ENCODE measurements at places on chromosomes 12 and 14. TPM values are rescaled to one million over a fixed set of nuclear protein-coding genes. Genes with fewer than 3 reads are reported as not detected.

- no peak for DNase-seq
- no peak overlapping the region for H3K4me3 ChIP-seq
- no peaks in the 10 kb centered on the region for H3K4me1 ChIP-seq
- H3K27me3 ChIP-seq, result no peaks in the 10 kb centered on the region
Observed at GRCh38 chr14:45658226-45658916, 405.4 kb upstream of the MIS18BP1 start.

DNA sequence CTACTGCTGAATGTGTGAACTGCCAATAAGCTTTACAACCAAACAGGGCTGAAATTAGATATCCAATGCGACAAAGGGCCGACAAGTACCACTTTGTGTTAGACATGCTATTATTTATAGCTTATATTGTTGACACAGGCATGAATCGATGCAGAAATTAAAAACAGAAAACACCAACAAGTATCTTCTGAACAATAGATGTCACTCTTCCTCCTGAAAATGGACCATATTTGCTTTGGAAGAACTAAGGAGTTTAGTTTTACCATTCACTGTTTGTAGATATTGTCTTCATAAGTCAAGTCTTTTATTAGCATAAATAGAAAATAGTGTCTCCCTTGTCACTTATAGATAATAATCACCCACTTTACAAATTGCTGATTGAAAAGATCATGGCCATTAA lies 86.5 kb downstream of the LRIG3 start:
- H3K27ac ChIP-seq, result no peak overlapping the region
- H3K4me3 ChIP-seq, result no peak overlapping the region
- no peaks in the 10 kb centered on the region for H3K36me3 ChIP-seq
- no peak for DNase-seq
- H3K27me3 ChIP-seq, result no peaks in the 10 kb centered on the region

GRCh38 chr12:123958462-123958861 lies 14.2 kb downstream of the CCDC92 start:
- H3K27ac ChIP-seq, result no peak overlapping the region
- no peak for DNase-seq
- no peak overlapping the region for H3K4me3 ChIP-seq
- H3K36me3 ChIP-seq, result no peaks in the 10 kb centered on the region

DNA sequence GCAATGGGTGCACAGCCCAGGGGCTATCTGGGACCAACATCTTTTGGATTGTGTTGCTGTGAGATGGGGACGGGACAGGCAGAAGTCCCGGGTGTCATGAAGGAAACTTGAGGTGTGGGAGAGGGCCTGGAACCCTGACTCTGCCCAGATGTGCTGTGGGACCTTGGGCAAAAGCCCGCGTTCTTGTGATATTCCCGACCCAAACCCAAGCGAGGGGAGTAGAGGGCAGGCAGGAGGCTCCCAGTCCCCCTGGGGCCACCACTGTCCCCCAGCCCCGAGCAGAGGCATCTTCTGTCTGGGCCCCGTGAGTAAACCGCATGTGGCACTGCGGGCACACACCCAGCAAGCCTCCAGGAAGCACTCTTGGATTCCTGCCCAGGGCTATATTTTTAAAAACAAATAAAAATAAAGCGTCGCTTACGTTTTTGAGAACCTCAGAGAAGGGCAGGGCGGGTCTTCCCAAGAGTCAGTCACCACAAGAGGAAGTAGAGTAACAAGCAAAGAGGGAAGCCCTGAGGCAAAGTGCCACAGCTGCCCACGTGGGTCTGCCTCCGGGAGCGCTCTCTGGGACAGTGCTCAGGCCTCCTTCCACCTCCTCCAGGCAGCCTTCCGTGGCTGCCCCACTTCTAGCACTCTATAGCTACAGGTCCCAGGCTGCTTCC lies 39.5 kb downstream of the BEGAIN start:
- peak; percentile 79 for DNase-seq
- H3K36me3 ChIP-seq, result no peaks in the 10 kb centered on the region
- no peaks in the 10 kb centered on the region for H3K27me3 ChIP-seq
- peaks cover 28% of the 10 kb centered on the region for H3K4me1 ChIP-seq
- peak overlapping the region; percentile 73 for H3K27ac ChIP-seq

The KRT77 gene
- polyA plus RNA-seq, result 0.10 TPM

- no peaks in the 10 kb centered on the region for H3K36me3 ChIP-seq
- no peaks in the 10 kb centered on the region for H3K27me3 ChIP-seq
- no peak overlapping the region for H3K4me3 ChIP-seq
- H3K4me1 ChIP-seq, result peaks cover 23% of the 10 kb centered on the region
Observed at GRCh38 chr12:101826766-101827368, 3.9 kb downstream of the GNPTAB start.

The HOXC6 gene
- polyA plus RNA-seq, result not detected

The RILPL1 gene
- not detected for polyA plus RNA-seq

- H3K36me3 ChIP-seq, result no peaks in the 10 kb centered on the region
- H3K27ac ChIP-seq, result no peak overlapping the region
- no peak overlapping the region for H3K4me3 ChIP-seq
- H3K27me3 ChIP-seq, result no peaks in the 10 kb centered on the region
- H3K4me1 ChIP-seq, result no peaks in the 10 kb centered on the region
Observed at GRCh38 chr14:36582874-36583241, 444 bp upstream of the NKX2-8 start.

GRCh38 chr14:97777622-97778355 lies 980.6 kb downstream of the VRK1 start:
- H3K36me3 ChIP-seq, result no peaks in the 10 kb centered on the region
- H3K27ac ChIP-seq, result no peak overlapping the region
- H3K27me3 ChIP-seq, result no peaks in the 10 kb centered on the region
- H3K4me3 ChIP-seq, result no peak overlapping the region
- H3K4me1 ChIP-seq, result no peaks in the 10 kb centered on the region
- DNase-seq, result peak; percentile 33

The COX8C gene
- polyA plus RNA-seq, result not detected

The CCDC175 gene
- polyA plus RNA-seq, result not detected

DNA sequence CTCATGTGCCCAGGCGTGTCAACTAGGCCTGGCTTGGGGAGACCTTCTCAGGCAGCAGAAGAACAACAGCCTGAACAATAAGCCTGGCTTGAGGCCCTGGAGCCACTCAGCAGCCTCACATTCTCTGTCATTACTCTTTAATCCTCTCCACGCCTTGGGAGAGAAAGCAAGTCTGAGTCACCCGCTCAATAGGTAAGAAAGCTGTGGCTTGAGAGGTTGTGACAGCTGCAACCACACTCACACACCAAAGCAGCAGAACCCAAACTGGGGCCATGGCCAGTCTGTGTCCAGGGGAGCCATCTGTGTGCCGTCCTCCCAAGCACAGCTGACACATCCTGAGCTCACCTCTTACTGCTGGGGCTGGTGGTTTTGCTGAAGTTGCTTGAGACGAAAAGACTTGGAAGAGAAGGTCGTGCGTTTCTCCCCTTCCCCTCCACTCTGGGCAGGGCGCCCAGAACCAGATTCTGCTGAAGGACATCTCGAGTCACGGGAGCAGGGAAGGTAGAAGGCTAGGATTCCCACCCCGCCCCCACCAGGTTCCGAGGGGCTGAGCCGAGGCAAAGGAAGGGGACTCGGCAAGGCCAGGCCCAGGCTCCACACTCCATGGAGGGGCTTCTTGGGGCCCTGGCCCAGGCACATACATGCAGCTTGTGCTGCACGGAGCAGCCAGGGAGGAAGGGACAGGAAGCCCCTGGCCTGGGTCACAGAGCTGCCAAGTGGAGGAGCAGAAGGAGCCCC lies 5.5 kb downstream of the TMEM63C start:
- H3K27me3 ChIP-seq, result peaks cover under 1% of the 10 kb centered on the region
- DNase-seq, result no peak
- no peaks in the 10 kb centered on the region for H3K36me3 ChIP-seq
- no peak overlapping the region for H3K4me3 ChIP-seq
- H3K4me1 ChIP-seq, result peaks cover 8% of the 10 kb centered on the region

- H3K4me1 ChIP-seq, result no peaks in the 10 kb centered on the region
- DNase-seq, result peak; percentile 28
- H3K36me3 ChIP-seq, result no peaks in the 10 kb centered on the region
- H3K4me3 ChIP-seq, result peak overlapping the region; percentile 5
- H3K27me3 ChIP-seq, result no peaks in the 10 kb centered on the region
Observed at GRCh38 chr12:92341065-92341668, 195.5 kb upstream of the BTG1 start.

DNA sequence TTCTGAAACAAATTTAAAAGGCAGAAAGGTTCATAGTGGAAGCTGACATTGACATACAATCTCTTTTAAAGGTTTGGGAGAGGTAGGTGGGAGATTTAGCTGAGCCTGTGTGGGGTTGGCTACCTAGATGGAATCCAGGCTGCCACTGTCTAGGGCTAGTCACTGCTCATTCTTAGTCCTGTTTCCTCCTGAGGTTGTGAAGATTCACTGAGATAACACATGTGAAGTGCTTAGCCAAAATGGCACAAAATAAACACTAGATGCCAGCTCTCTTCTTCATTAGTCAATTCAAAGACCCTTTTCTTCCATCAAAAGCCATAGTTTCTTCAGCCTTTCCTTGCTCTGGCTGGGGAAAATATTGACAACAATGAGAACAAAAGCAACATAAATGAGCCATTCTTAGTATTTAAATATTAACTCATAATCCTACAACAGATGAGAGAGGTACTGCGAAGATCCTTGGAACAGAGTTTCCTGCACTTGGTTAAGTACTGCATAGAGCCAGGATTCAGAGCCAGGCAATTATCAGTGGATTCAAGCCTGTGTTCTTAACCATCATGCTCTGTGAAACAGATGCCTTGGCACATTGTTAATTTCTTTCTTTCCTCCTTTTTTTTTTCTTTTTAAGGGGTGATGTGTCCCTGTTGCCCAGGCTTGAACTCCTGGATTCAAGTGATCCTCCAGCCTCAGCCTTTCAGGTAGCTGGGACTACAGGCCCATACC lies 3.5 kb downstream of the MYF6 start:
- no peaks in the 10 kb centered on the region for H3K4me1 ChIP-seq
- H3K27ac ChIP-seq, result no peak overlapping the region
- no peaks in the 10 kb centered on the region for H3K27me3 ChIP-seq
- no peaks in the 10 kb centered on the region for H3K36me3 ChIP-seq

The KRT3 gene
- polyA plus RNA-seq, result not detected

DNA sequence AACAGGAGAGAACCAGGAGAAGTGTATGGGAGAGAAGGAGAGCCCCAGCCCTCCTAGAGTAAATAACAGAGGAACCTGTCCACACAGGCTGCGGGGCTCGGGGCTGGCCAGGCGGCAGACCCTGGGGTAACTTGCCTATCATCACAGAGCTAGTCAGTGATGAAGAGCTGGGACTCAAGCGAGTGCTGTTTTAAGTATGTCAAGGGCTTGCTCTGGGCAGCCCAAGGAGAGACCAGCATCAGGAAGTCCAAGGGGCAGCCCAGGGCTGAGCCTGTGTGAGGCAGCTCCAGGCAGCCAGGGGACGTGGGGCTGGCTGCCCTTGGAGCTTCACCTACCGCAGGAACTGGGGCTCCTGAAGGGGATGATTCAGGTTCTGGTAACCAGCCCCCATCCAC lies 10.0 kb downstream of the VWF start:
- no peak overlapping the region for H3K27ac ChIP-seq
- H3K27me3 ChIP-seq, result no peaks in the 10 kb centered on the region
- no peaks in the 10 kb centered on the region for H3K36me3 ChIP-seq
- no peak for DNase-seq
- H3K4me3 ChIP-seq, result no peak overlapping the region

The NGB gene
- not detected for polyA plus RNA-seq
